ENCODE measurements at places on chromosomes 1 and 21.
A peak's percentile ranks its signal among the peaks of the same experiment; 100 is the strongest.

- DNase-seq, result peak; percentile 17
Observed at GRCh38 chr1:156295391-156295947, at the start of gene GLMP. GLMP (minus strand) TSS chr1:156295679; CDS start chr1:156295645, 34 bp downstream.

- DNase-seq, result no peak
Observed at GRCh38 chr1:54408147-54409066, 2.2 kb upstream of the SSBP3 start.

- DNase-seq, result no peak
Observed at GRCh38 chr1:31586376-31587327, 10.3 kb downstream of the TINAGL1 start.

GRCh38 chr1:224457782-224458144 is 23.2 kb upstream of the WDR26 start:
- DNase-seq, result no peak

GRCh38 chr1:83418558-83418957 is 580.4 kb downstream of the TTLL7 start:
- DNase-seq, result no peak

DNA sequence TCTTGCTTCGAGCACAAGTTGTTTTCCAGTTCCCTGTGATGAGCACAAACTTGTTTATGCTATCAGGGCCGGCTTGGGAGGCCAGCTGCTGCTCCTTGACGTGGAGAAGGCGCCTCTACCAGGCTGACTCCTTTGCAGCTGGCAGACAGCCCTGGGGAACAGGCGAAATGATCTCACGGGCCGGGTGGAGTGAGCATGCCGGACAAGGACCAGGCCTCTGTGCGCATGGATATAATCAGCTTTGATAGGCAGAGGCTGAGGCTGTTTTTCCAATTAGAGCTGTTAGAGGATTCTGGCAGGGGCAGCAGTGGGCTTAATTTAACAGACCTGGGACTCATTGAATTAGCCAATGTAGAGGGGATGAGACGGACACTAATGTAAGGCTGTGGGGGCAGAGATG is 38.9 kb downstream of the FAM163A start:
- no peak for DNase-seq

DNA sequence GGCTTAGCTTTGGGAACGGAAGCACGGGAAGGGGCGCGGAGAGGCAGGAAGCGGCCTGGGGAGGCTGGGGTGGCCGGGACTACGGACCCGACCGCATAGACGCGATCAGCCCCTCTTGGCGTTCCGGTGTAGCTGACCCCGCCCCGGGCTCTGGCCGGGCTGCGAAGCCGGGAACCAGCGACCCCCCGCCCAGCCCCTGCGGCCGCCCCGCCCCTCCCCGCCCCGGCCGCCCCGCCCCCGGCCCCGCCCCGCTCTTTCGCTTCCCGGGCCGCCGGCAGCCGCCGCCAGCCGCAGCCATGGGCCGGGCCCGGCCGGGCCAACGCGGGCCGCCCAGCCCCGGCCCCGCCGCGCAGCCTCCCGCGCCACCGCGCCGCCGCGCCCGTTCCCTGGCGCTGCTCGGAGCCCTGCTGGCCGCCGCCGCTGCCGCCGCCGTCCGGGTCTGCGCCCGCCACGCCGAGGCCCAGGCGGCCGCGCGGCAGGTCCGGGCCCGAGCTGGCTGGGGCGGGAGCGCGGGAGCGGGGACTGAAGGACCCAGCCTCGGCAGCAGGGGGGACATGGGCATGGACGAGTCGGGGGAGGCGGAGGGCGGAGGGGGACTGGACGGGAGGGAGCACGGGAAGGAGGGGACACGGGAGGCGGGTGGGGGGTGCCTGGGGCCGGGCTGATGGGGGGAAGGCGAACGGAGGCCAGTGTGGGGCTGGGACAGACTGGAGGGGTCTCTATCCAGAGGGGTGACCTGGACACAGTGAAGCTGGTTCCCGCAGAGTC is at the start of gene SELENON:
Gene SELENON, plus strand, starts transcription at position 259 of the 768 bp plus-strand sequence. Its CDS starts 38 bp downstream, at position 297.
- no peak for DNase-seq

- DNase-seq, result no peak
Observed at GRCh38 chr1:87938631-87939030, 610.0 kb downstream of the LMO4 start.

GRCh38 chr1:167263819-167264464 is 43.3 kb downstream of the POU2F1 start:
- no peak for DNase-seq

DNA sequence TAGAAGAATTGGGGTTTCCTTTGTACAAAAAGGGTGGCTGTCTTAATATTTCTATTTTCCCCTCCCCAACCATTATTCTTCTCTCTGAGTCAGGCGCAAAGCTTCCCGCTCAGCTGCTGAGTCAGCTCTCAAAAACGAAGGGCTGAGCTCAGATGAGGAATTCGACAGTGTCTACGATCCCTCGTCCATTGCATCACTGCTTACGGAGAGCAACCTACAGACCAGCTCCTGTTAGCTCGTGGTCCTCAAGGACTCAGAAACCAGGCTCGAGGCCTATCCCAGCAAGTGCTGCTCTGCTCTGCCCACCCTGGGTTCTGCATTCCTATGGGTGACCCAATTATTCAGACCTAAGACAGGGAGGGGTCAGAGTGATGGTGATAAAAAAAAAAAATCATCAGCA is 3.0 kb upstream of the TUFT1 start:
- DNase-seq, result no peak

- DNase-seq, result no peak
Observed at GRCh38 chr1:18534810-18535205, 54.1 kb downstream of the KLHDC7A start.

DNA sequence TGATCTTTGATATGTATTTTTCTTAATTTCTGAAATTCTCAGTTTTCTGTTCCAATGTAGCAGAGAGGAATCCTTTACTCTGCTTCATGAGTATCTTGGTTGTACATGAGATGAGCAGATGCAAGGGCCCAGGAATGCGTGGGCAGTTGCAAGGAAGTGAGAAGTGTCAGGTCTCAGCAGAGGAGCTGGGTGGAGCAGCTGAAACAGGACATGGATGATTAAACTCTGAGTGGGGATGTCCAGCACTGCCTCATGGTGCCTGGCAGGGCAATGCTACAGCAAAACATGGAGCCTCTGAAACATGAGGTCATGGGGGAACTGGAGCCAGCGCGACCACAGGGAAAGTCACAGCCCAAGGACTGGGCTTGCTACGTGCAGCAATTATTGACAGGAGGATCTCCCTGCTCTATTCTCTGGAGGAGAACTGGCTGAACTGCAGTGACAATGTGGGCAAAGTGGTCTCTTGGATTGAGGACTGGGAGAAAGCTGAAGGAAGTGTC is 48.4 kb downstream of the COLGALT2 start:
- DNase-seq, result no peak

DNA sequence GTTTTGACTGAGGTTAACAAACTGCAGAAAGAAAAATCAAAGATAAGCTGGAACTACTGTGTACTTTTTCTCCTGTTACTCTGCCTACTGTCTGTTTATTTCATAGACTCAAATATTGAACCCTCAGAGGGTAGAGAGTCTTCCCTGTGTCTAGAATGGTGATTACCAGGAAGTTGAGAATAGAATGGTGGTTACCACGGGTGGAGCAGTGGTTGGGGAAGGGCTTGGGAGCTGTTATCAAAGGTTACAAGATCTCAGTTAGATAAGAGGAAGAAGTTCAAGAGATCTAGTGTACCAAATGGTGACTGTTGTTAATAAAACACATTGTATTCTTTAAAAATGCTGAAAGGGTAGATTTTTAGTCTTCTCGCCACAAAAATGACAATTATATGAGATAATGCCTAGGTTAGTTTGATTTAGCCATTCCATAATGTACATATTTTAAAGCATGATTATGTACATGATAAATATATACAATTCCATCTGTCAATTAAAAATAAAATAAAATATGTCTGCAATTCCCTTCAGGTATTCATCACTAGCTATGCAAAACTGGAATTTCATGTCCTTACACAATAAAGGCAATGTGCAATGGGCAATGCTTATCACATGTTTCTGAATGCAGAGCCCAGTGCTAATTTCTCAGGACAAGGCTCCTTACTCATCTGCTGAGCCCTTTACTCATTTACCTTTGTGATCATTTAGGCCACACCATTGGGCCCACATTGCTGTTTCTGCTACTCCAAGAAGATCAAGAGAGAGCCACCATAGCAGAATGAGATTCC is 474.3 kb upstream of the CAMK1G start:
- no peak for DNase-seq

- no peak for DNase-seq
Observed at GRCh38 chr1:204408074-204408507, 3.5 kb downstream of the PPP1R15B start.

DNA sequence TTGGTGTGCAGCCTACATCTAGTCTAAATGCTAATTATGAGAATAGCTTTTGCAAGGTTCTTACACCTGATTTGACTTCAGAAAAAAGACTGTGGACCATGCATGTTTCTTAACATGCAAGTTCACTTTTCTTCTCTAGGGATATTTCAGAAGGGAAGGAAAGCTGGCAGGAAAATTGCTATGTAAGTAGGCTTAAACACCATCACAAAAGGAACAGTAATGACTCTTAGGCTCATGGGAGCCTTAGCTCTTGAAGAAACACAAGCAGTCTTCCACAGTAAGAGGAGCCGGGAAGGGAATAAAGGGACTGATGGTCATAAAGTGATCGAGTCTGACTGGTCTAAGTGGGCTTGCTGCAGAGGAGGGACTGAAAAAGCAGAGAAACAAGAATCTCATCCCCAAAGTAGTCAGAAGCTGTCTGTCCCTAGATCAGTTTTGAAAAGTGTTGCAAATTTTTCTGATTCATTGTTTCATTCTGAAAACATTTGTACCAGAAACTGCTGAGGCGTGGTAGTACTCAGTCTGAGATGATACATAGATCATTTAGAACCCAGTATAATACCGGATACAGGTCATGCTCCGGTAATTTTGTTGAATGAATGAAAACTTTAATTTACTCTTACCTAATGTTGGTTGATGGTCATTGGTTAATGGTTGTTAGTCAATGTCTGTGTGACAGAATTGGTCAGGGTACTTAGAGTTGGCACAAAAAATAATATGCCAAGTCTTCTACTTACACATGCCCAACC is 40.9 kb downstream of the SMYD2 start:
- no peak for DNase-seq
